ENCODE measurements at places on chromosomes 1 and 21. TPM values are rescaled to one million over a fixed set of nuclear protein-coding genes. Genes with fewer than 3 reads are reported as not detected.

Gene ABCA4
- total RNA-seq = 0.35 TPM

Gene GJA8
- total RNA-seq = not detected

Gene BSND
- total RNA-seq = not detected

Gene PTTG1IP
- total RNA-seq = 99.6 TPM

Gene KCNE2
- total RNA-seq = not detected

Gene LCE5A
- not detected for total RNA-seq

Gene GBP3
- total RNA-seq = 2.4 TPM

Gene FAM43B
- total RNA-seq = 4.2 TPM

Gene ADCY10
- 0.38 TPM for total RNA-seq

Gene VWA5B1
- total RNA-seq = not detected

Gene PADI4
- total RNA-seq = not detected

Gene SLC26A9
- total RNA-seq = 0.06 TPM

Gene GPR153
- total RNA-seq = 4.1 TPM

Gene METTL18
- total RNA-seq = 4.6 TPM

Gene PRAMEF9
- not detected for total RNA-seq

Gene CBR3
- 12.0 TPM for total RNA-seq

Data from A549 treated with Hydrocortisone at 1 μM for 4 hours (cell line).